ENCODE measurements at places on chromosomes 12 and 14.

GRCh38 chr12:104507672-104508071 lies 50.9 kb downstream of the CHST11 start:
- no peak for DNase-seq

DNA sequence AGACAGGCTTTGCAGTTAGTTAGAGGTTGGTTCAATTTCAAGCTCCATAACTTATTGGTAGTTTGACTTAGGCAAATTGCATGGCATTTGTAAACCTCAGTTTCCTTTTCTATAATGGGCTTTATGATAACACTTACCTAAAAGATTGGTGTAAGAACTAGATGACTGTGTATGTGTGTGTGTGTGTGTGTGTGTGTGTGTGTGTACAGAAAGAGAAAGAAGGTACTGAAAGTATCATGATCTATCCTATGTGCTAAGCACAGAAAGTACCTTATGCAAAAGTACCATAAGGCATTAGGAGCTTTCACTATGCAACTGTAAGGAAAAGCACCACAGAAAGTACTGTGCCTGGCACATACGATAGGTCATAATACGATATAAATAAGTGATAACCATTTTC lies 304.3 kb upstream of the KITLG start:
- no peak for DNase-seq

DNA sequence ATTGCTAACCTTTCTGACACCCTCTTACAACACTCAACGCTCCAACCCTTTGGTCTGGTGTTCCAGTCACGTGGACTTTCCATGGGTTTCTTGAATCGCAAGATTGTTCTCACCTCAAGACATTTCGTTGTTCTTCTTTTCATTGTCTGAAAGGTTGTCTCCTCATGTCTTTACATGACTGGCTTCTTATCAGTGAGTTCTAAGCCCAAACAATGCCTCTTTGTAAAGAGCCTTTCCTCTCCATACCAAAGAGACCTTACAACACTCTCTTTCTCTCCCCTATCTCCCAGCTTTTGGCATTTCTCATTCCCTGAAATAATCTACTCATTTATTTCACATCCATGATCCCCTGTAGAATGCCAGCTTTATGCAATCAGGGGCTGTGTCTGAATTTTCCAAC lies 1144.8 kb downstream of the AACS start:
- no peak for DNase-seq

DNA sequence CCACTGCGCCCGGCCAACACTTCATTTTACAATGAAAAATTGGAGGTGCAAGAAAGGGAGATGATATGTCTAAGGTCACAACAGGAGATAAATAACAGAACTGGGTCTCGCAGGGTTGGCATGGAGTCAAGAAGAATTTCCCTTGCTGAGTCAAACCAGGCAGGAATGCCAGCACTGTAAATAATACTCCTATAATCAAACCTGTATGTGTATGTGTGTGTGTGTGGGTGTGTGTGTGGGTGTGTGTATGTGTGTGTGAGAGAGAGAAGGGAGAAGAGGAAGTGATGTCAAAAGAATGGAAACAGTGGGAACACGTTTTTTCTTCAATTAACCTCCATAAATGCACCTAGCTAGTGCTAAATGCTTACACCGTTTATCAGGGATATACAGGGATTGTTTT lies 70.4 kb downstream of the TMEM116 start:
- DNase-seq, result no peak

- DNase-seq, result no peak
These were observed 41.9 kb upstream of the PAWR start for GRCh38 chr12:79732638-79733037.

GRCh38 chr12:105916760-105917039 lies 222.1 kb downstream of the NUAK1 start:
- no peak for DNase-seq

GRCh38 chr14:54577494-54577893 lies 10.6 kb downstream of the SAMD4A start:
- no peak for DNase-seq

DNA sequence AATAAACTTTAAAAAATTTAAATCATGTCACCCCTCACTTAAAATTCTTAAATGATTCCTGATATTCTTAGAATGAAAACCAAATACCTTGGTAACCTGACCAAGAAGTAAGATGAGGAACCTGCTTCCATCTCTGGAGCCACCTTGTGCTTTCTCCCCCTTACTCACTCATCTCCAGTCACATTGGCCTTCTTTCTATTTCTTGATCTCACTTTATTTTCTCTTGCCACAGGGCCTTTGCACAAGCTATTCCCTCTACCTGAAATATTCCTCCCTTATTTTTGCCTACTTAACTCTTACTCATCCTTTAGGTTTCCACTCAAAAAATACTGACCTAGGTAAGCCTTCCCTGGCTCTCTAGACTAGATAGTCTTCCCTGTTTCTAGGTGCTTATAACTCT lies 5.1 kb downstream of the ZCRB1 start:
- no peak for DNase-seq

GRCh38 chr12:2185751-2186341 lies 133.1 kb downstream of the CACNA1C start:
- DNase-seq, result no peak

GRCh38 chr12:587132-588023 lies 75.9 kb downstream of the NINJ2 start:
- DNase-seq, result no peak

DNA sequence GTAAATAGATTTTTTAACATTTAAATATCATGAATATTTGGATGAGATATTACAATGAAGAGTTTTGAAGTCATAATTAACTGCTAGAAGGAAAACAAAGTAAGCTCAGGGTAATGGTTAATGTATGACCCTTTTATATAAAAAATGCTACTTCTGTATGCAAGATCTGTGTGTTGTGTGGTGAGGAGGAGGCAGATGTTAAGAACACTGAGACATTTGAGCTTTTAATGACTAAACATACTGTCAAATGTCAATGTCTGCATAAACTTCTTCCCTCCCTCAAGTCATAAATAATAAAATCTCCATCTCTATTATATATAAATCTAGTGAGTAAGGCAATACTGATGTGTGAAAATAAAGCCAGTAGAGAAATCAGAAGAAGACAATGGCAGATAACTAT lies 1.4 kb downstream of the TPH2 start:
- DNase-seq, result no peak

DNA sequence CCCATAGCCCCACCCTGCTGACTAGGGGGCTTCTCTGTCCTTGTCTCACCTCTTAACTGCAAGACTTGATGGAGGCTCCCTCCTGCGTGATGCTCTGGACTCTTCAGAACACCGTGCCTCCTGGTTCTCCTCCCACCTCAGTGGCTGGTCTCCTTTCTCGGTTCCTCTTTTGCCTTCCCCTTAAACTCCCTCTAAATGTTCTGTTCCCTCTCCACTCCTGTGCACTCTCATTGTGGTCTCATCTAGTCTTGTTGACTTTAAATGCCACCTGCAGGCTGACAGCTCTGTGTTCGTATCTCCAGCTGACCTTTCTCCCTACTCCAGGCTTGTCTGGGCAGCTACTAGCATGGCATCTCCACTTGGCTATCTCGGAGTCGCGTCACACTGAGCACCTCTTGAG lies 28.3 kb downstream of the DYNC1H1 start:
- DNase-seq, result no peak

DNA sequence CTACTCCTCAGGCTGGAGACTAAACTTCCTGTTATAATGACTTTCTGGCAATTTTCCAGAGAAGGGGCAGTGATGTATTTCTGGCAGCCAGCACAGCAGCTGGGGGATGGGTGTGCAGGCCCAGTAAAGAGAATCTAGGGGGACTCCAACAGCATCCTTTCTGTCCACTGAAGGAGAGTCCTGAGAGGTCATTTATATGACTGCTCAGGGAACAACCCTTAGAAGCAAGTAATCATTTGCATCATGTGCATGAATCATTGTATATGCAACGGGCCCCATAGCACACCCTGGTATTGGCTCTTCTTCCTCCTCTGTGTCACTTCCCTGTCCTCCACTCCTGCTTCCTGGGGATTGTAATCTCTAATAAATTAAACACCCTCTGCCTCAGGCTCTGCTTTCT lies 493.8 kb downstream of the RPS29 start:
- no peak for DNase-seq

- no peak for DNase-seq
These were observed 83.5 kb downstream of the RIMBP2 start for GRCh38 chr12:130632642-130633041.

DNA sequence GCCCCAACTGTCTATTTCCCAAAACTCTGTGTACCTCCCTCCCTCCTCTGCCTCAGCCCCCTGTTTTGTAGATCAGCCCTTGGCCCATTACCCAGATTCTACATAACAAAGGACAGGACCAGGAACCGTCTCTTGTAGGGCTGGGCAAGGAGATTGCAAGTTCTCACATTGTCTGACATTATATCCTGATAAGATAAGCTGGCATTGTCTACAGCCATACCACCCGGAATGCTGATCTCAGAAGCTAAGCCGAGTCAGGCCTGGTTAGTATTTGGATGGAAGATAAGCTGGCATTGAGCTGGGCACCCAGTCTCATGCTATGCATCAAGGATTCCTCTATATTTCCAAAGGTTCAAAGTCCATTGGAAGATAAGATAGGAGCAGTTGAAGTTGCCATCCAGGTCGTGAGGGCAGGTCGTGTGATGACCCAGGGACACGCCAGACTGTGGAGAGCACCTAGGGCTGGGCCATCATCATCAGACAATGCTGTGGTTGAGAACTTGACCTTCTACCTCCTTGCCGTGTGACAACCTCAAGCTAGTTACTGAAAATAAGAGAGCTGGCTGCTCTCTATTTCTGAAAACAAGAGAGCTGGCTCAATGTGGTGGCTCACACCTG lies 29.5 kb downstream of the PHETA1 start:
- DNase-seq, result no peak

DNA sequence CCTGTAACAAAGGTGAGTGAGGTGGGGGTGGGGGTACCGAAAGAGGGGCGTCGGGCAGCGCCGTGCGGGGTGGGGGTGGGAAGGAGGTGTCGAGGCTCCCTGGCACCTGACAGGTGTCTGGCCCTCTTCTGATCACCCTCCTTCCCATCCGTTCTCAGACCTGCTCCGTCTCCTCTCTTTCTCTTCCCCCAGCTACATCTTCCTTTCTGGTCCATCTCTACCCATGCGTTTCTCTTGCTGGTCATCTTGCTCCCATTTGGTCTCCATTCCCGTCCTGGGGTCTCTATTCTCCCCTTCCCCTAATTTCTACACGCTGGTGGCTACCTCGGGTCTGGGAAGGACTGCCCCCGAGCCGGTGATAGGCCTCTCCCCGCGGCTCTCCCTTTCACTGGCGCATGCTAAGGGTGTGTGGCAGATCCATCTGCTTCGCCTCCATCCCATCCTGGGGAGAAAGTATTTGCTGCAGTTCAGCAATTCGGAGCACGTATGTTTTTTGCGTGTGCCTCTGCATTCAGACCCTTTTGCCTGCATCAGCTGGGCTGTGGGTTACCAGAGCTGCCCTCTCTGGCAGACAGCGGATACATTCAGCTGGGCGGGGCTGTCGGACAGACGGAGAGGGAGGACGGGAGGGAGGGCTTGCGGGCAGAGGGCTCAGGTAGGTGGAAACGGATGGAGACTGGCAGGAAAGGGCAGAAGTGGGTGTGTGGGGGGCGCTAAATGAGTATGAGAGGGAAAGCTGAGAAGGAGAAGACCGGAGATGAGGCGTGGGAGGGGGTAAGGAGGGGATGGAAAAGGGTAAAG lies 730 bp downstream of the CLSTN3 start:
- no peak for DNase-seq

DNA sequence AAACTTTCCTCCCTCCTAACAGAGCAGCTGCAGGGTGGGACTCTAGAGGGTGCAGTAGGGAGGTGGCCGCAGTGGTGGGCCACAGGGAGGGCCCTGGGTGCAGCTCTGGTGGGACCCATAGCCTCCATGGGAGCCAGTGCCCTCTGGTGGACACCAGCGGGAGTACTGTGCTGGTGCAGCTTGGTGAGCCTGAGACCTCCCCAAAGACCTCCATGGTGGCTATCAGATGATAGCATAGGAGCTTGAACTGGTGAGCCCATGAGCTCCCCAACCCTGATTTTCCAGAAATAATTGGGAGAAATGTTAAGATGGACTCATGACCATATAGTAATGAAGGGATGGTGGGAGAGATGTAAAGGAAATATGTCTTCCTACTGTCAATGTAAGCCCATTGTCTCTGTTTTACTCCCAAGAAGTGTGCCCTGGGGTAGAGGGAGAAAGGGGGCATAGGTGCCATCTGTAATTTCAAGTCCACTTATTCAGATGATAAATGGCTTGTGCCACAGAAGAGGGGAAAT lies 98.7 kb downstream of the GAS2L3 start:
- DNase-seq, result no peak

GRCh38 chr12:47838286-47838931 lies 18.7 kb upstream of the HDAC7 start:
- DNase-seq, result no peak

DNA sequence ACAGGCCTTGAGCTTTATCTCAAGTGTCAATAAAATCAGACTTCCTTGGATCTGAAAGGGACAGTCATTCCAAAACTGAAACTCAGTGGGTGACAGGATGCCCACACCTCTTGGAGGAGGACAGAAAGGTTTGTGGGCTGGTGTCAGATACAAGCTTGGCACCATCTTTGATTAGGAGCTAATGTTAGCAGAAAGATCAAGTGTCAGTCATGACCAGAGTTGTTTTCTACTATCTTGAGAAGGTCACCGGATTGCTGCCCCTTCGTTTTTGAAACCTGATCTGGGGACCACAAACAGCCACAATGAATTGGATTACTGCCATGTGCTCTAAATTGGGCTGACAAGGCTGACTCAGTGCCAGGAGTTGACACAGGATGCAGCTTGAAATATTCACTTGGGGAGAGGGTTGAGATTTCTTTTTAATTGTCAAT lies 88.3 kb downstream of the OTOGL start:
- peak; percentile 53 for DNase-seq

DNA sequence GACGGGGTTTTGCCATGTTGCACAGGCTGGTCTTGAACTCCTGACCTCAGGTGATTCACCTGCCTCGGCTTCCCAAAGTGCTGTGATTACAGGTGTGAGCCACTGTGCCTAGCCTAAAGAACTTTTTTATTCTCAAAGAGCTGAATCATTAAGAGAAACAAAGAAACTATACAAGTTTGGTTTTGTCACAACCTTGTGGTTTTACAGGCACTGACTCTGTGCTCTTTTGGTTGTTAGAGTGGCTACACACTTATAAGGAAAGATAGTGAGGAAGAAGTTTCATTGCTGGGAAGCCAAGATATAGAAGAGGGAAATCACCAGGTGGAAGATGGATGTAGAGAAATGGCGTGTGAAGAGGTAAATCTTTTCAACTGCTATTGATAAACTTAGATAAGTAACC lies 10.1 kb upstream of the DNAH10 start:
- DNase-seq, result no peak

- DNase-seq, result no peak
These were observed 216.2 kb downstream of the DUSP6 start for GRCh38 chr12:89135976-89136634.

GRCh38 chr12:40222247-40222646 lies 2.5 kb upstream of the LRRK2 start:
- no peak for DNase-seq

DNA sequence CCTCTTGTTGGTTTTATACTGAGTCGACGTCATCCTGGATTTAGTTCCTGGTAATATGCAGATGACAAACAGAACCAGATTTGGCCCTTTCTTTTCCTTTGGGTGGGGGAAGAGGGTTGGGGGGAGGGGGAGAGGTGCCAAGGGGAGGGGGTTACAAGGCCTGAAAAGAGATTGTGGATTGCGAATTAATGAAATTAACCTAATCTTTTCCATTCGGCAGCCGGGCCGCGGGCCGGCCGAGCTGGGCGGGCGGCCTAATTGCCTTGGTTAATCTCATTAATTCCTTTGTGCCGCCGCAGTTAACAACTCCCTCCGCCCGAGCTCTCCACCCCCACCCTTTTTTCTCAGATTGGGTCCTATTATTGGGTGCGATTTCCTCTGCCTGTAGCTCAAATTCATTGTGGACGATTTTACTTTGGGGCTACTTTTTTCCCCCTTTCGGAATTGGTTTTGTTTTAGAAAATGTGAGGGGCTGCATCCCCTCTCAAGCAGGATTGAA lies 387 bp upstream of the GSC start:
- DNase-seq, result no peak
